H4 (cell line): ENCODE measurements at places on chromosomes 7 and 10. TPM values are rescaled to one million over a fixed set of nuclear protein-coding genes. Genes with fewer than 3 reads are reported as not detected.

DNA sequence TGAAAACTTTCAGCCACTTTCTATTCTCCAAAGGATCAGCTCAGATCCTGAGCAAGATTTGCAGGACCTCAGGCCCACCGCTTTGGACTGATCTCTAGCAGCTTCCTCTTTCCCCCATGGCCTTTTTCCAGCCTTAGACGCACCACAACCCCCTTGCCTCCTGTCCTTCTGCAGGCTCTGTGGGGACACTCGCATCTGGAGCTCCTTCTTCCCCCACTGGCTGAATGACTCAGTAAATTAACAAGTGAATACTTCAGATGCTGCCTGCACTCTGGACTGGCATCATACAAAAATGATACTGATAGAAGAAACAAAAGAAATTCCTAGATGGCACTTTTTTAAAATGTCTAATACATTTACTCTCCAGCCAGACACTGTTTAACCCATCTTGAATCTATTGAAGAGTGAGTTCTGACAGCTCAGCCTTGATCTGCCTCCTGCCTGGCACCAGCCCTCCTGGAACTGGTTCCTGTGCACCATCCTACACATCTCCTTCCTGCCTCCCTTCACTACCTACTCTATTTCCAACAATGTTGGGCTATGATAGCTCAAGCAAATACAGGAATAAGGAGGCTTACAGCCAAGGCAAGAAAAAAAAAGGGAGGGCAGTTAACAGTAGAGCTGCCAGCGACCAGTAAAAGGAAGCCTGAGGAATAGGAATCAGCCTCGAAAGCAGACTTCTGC lies 3.3 kb downstream of the FRMPD2 start:
- no peak for DNase-seq

- DNase-seq = no peak
These were observed 32.0 kb downstream of the JAKMIP3 start for GRCh38 chr10:132097609-132098377.

GRCh38 chr10:86655173-86655540 lies 810 bp downstream of the OPN4 start:
- no peak for DNase-seq

DNA sequence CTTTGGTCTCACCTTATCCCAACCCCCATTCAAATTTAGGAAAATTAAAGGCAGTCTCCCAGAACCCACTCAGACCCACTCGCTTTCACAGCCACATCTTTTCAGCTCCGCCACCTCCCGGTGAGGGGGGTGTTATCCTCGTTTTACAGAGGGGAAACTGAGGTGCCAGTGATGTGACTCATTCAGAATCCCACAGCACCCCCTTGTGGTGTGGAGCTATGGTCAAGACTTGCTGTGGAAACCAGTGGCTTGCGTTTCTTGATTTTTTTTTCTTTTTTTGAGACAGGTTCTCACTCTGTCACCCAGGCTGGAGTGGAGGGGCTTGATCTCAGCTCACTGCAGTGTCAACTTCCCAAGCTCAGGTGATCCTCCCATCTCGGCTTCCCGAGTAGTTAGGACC lies 27.6 kb downstream of the SLC35G1 start:
- DNase-seq = peak; percentile 10

DNA sequence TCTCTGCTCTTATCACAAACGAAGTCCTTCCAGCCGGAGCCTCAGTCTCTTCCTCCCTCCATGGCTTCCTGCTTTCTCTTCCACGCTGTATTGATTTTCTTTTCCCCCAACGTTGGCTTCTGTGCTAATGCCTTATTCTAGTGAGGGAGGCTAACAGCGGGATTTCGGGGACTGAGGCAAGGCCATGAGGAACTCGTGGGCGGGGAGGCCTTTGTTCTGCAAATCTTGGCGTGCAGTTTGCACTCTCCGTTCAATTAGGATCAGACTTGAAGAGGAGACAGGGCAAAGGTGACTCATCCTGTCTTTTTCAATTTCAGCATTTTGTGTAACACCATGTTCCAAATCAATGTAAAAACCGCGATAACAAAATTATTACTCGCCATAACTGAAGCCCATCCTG lies 25.3 kb downstream of the EN2 start:
- DNase-seq = no peak

- peak; percentile 71 for DNase-seq
These were observed 114.8 kb upstream of the ARID5B start for GRCh38 chr10:61786728-61787127.

The AZGP1 gene
- total RNA-seq = 1.3 and 3.5 TPM in 2 replicates
